Ascending aorta (tissue), 2 donors: ENCODE measurements at places on chromosomes 16 and 17.
A peak's percentile ranks its signal among the peaks of the same experiment; 100 is the strongest.

DNA sequence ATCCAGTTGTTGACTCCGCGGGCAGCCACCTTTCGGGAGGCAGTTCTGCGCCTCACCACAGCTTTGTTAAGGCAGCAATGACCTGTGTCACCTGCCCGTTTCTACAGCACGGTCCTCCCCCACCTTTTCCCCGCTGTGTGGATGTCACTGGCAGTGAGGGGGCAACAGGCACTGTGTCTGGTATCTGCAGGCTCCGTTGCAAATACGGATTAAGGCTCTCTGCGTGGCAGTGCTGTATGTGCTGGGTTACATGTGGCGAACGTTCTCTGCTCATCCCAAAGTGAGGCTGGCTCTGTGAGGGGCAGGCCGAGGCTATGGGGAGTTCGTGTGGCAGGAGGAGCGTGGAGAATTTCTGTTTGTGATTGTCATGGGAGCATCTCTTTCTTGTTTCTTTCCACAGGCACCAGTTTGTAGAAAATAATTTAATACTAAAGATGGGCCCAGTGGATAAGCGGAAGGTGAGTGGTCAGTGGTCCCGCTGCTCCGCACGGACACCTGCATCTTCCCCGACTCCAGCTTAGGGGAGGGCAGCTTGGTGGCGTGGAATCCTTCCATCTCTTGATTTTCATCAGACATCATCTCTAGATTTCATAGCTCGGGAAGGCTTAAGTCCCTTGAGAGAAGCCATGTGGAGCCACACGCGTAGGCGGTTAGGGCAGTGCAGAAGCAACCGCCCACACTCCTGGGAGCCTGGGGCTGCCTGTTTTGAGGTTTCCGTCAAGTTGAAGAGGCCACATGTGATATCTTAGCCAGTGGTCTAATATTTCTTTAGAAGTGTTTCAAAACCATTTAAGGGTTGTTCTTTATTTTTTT is 57.8 kb downstream of the PDPK1 start:
- no peak for DNase-seq

- no peak for DNase-seq
These were observed 227.3 kb upstream of the IRX5 start for GRCh38 chr16:54703339-54703738.

GRCh38 chr17:48756830-48757251 is 28.3 kb upstream of the HOXB13 start:
- no peak for DNase-seq

GRCh38 chr17:82076018-82076784 is 10.6 kb upstream of the DUS1L start:
- no peak for DNase-seq

DNA sequence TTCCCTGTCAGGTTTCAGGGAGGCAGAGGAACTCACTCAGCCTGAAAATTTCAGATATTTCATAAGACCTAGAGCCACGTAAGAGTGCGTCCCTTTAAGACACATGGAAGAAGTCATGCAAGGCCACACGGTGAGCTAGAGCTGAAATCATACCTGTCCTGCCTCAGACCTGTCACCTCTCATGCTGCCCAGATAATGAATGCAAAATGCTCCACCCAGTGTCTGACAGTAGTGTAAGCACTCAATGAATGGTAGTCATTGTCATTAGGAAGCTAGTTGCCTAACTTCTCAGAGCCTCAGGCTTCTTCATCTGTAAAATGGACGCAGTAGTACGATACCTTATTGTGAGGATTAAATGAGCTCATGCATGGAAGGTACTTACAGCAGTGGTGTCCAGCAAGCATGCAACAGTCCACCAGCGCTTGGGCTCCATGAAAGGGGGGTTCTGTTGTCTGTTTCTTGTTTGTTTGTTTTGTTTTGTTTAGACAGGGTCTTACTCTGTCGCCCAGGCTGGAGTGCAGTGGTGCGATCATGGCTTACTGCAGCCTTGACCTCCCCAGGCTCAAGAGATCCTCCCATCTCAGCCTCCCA is 60.7 kb downstream of the WSB1 start:
- no peak for DNase-seq

- no peak for DNase-seq
These were observed 664.5 kb downstream of the WWOX start for GRCh38 chr16:78763821-78764440.

DNA sequence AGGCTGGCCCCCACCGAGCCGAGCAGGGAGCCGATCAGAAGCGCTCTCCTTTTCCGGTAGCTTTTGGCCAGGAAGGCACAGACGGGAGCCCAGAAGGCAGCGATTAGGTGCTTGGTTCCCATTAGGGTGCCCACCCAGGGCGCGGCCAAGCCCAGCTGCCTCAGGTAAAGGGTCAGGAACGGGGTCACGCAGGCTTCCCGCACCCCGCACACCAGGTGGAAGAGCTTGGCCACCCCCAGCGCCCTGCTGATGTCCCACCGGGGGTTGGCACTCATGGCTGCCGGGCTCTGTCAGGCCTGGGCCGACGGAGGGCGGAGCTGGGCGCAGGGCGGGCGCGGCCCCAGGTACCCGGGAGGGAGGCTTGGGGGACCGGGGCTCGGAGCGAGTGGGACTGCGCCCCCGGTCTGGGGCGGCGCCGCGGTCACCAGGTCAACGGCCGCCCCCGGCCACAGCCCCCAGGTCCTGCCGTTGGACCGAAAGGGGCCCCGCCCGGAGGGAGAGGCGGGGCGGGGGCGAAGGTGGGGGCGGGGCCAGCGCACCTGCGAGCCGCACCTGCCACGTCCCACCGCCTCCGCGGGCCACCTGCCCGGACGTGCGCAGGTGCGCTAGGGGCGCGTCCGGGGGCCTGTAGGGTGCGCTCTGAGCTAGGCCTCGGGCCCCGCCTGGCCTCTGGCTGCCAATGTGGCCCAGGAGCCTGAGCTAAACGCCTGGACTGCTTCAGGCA is at the start of gene MFSD6L:
Gene MFSD6L, minus strand, starts transcription at position 520 of the 724 bp plus-strand sequence. Its CDS starts 245 bp downstream, at position 275.
- no peak for DNase-seq

- DNase-seq, result peak; percentile 68
These were observed 405 bp upstream of the CBLN1 start for GRCh38 chr16:49281843-49282642.

- no peak for DNase-seq
These were observed 32.6 kb upstream of the ZNF469 start for GRCh38 chr16:88349903-88350900.

DNA sequence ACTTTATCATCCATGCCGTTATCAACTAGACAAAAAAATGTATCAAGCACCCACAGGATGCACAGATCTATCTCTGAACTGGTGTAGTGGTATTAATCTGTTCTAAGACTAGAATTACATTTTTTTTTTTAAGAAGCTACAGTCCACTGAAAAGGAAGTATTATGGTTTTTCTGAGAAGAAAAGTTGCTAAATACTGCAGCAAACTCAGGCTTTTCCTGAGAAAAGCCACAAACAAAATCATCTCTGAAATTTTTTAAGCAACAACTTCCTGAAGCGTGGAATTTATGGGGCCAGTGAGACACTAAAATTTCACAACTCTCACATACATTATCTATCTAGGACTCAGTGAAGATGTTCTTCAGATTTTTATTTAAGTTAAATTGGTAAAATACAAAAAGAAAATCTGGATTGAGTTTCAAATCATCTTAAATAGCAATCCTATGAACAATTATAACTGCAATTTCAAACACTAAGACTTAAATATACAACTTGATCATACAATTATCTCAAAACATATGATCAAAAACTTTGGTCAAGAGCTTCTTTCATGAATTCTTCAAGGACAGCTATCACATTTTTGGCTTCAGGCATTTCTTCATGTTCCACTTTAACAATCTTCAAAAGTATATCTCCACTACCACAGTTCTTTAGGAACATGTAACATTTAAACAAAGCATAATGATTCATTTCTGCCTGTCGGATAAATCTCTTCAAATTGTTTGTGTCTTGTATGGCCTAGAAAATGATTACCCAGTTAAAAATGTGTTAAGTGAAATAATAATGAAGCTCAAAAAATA is 10.5 kb downstream of the C17orf75 start:
- no peak for DNase-seq

- DNase-seq, result no peak
These were observed 230.7 kb downstream of the SLC39A11 start for GRCh38 chr17:72861811-72862210.

DNA sequence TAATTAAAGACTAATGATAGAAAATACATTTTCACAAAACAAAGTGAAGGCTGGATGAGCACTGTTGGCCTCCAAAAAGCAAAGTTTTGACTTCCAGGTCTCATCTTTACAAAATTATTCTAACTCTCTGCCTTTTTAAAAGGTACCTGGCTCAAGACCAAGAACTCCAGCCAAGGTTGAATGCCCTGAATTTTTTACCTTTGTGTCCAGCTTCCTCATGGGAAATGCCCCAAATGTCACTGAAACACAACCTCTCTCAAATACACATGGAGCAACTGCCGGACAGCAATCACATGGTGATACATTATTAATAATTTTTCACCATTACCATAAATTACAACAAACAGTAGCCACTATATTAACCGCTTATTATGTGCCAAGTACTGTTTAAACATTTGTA is 32.2 kb downstream of the ADAMTS18 start:
- DNase-seq, result no peak

GRCh38 chr17:16942141-16943031 is 29.5 kb downstream of the TNFRSF13B start:
- DNase-seq, result no peak

GRCh38 chr17:77124192-77124889 is 16.4 kb upstream of the SEC14L1 start:
- no peak for DNase-seq

DNA sequence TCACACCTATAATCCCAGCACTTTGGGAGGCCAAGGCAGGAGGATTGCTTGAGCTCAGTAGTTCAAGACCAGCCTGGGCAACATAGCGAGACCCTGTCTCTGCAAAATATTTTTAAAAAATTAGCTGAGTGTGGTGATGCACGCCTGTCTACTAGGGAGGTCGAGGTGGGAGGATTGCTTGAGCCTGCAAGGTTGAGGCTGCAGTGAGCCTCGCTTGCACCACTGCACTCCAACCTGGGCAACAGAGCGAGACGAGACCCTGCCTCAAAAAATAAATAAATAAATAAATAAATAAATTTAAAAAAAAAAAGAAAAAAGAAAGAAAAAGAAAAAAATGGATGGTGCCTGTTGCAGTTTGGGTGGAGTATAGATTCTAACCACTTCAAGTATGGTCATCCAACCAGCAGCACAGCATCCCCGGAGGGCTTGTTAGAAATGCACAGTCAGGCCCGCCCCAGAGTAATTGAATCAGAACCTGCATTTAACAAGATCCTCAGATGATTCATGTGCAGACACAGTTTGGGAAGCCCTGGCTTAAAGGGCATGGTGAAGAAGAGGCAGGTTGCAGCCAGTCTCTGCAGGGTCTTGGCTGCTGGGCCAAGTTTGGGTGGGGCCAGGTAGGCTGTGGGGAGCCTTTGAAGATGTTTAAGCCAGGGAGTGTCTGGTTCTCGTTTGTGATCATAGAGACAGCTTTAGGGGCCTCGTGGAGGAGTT is 40.8 kb downstream of the MRC2 start:
- no peak for DNase-seq

- no peak for DNase-seq
These were observed 4.2 kb downstream of the AIPL1 start for GRCh38 chr17:6430769-6431168.

DNA sequence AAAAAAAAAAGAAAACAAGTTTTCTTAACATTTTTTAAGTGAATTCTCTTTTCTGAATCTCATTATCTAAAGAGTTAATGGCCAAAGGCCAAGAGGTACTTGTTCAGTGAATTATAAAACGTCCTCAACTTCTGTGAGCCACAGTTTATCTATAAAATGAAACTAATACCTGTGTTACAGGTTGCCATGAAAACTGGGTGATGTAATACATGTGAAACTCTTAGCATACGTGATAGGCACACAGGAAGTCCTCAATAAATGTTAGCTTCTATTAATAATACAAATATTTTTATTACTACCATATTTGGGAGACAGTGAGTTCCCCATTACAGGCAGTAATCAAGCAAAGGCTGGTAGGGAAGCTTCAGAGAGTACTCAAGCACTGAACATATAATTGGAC is 13.5 kb upstream of the INPP5K start:
- DNase-seq, result no peak

DNA sequence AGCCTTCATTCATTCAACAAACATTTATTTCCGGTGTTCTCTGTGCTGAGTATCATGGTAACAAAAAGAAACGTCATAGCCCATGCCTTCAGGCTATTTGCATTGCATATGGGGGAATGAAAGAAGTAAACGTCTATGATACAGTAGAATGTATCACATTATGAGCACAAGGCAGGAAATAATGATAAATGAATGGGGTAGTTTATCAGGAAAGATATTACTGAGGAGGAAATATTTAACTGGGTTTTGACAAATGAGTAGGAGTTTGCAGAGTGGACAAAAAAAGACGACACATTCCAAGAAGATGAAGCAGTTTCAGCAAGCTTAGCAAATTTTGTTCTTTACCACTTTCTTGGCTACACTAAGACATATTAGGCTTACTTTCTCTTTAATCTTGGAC is 1.3 kb upstream of the KRTAP4-7 start:
- DNase-seq, result no peak

DNA sequence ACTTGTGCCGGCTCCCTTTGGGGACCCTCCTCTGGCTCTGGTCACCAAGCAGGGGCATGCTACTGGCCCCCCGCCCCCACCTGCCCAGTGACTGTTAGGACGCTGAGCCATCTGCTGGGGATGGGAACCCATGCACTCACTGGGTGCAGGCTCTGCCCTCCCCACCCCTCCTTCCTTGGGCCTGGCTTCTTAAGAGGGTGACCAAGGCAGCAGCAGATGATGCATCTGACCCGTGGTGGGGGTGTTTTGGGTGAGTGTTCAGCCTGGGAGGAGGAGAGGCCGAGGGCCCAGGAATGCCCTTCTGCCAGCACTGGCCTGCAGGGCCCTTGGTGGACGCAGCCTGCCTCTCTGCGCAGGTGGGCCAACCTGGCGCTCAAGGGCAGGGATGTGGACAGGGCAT is 19.2 kb upstream of the MTSS2 start:
- DNase-seq, result no peak

- no peak for DNase-seq
These were observed 51.3 kb downstream of the FTO start for GRCh38 chr16:53755026-53755910.

- DNase-seq, result no peak
These were observed 92.3 kb upstream of the FAM20A start for GRCh38 chr17:68693466-68693865.

- no peak for DNase-seq
These were observed 3.5 kb downstream of the SPDYE4 start for GRCh38 chr17:8754890-8755289.

DNA sequence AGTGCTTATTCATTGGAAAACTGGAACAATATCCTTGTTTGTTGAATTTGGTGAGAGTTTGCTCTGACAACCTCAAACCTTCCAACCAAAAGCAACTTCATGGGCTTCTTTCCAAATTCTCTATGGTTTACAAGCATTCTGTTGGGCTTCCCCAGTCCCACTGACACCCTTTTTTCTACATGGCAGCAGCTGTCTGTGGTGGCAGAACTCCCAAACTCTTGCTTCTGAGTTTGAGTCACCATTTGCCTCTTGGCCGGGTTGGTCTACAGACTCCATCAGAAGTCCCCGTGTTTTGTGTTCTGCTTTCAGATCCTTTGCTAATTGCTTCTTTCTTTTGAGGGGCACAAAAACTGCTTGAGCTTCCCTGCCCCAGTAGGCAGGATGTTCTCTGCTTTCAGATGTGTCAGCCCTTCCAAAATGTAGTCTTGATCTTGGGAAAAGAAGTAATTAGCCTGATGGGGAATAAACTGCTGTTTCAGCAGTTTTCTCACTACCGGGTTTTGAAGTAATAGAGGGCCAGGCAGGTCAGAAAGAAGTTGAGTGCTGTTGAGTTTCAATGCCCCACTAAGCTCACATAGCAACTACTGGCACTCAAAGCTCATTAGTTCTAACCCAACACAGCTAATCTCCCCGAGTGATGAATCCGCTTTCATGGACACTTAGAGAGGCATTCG is 80.7 kb downstream of the HS3ST3A1 start:
- DNase-seq, result no peak

- no peak for DNase-seq
These were observed 24.5 kb downstream of the STXBP4 start for GRCh38 chr17:54992797-54993639.
